ENCODE measurements at places on chromosomes 6 and 20. TPM values are rescaled to one million over a fixed set of nuclear protein-coding genes. Genes with fewer than 3 reads are reported as not detected.

- DNase-seq = peak; percentile 61
Observed at GRCh38 chr6:158837684-158838625, 18.8 kb upstream of the EZR start.

GRCh38 chr20:38547288-38548085 is 33.5 kb upstream of the ADIG start:
- no peak for DNase-seq

DNA sequence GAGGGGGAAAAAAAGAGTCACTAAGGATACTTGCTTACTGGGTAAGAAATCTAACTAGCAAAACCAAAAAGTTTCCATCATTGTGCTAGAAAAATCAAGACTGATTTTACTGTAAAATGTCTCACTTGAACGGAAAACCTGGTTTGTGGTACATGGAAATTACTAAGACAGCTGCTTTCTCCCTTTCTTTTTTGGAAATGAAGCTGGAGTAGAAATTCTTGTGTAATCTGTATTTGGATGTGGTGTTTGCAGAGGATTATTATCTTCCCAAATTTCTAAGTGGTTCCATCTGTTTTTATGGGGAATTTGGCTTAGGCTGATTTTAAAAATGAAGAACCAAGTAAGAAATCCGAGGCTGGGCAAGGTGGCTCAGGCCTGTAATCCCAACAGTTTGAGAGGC is 20.4 kb downstream of the EPB41L2 start:
- DNase-seq = no peak

- no peak for DNase-seq
Observed at GRCh38 chr6:3808759-3809514, 40.2 kb upstream of the FAM50B start.

PAQR8 gene
- 2.4 TPM for polyA plus RNA-seq

DNA sequence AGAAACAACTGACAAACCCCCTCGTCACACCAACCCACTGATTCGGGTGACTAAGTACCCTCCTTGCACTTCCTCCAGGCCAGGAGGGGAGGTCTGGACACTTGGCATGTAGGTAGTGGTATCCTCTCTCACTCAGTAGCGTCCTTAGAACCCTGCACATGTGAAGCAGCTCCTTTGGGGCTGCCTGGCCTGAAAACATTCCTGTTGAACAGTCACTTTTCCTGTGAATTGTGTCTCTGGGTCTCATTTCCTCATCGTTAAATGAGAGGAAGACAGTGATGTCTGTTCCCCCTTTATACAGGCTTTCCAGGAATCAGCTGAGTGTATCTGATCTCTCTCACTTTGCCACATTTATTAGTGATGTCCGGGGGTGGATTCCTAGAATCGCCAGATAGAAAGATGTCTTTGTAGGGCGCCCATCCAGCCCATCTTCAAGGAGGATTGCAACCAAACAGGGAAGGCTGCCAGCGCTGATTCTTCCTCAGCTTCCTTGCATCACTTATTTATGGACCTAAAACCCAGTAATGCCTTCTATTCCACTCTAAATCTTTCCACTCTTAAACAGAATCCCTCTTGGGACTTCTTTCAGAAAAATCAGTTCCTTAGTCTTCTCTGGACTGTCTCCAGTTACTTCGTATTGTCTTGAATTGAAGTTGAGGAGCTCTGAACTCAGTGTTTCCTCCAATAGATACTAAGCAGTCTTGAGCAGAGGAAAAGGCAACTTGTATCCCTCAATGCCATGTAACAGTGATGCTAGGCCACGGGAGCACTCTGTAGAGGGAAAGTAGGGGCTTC is 9.4 kb upstream of the POPDC3 start:
- no peak for DNase-seq

CAGE1 gene
- not detected for polyA plus RNA-seq

DNA sequence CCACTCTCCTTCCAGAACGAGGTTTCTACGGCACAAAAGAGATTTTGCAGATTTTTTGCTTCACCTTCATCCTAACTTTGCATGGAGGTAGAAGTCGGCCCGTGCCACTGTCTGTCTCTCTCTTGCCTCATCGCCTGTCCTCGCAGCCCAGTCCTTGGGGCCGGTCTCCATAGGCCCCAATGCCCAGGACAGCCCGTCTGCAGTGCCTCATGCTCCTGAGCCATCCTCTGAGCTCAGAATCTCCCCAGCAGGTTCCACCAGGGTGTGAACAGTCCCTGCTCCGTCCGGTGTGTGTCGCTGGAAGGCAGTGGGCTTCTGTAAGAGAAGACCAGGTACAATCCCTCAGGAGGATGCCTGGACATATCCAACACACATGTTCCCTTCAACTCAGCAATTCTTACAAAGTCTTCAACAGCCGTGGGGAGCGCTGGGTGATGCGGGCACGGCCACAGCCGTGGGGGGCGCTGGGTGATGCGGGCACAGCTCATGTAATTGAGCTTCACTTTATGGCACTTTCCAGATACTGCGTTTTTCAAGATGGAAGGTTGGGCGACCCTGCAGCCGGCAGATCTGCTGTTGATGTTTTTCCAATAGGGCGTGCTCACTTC is 231.9 kb downstream of the DLL1 start:
- DNase-seq = no peak

ABT1 gene
- 18.4 TPM for polyA plus RNA-seq

GRCh38 chr20:63011798-63012197 is 5.0 kb upstream of the BHLHE23 start:
- no peak for DNase-seq

DNA sequence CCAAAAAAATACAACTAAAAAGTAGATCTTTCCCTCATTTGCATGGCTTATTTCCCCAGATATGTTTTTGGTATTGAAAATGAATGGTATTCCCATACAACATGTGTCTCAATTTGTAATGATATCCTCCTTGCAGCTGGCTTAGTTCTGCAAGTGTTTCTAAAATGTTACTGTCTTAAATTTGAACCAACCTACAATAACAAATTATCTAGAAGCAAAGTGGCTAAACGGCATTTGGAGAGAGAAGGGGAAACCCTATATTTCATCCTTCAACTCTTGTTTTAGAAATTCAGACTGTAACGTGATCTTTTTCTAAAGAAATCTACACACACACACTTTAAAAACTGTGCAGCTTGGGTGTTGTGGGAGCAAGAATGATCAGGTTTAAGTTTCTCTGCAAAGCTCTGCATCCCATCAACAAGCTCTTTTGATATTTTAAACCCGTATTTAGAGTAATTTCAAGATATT is 153.0 kb downstream of the SOBP start:
- DNase-seq = no peak

CLVS2 gene
- polyA plus RNA-seq = 0.05 TPM

- DNase-seq = no peak
Observed at GRCh38 chr6:42404484-42404883, 47.2 kb downstream of the TRERF1 start.

EEF1A2 gene
- polyA plus RNA-seq = 9.2 TPM

DNA sequence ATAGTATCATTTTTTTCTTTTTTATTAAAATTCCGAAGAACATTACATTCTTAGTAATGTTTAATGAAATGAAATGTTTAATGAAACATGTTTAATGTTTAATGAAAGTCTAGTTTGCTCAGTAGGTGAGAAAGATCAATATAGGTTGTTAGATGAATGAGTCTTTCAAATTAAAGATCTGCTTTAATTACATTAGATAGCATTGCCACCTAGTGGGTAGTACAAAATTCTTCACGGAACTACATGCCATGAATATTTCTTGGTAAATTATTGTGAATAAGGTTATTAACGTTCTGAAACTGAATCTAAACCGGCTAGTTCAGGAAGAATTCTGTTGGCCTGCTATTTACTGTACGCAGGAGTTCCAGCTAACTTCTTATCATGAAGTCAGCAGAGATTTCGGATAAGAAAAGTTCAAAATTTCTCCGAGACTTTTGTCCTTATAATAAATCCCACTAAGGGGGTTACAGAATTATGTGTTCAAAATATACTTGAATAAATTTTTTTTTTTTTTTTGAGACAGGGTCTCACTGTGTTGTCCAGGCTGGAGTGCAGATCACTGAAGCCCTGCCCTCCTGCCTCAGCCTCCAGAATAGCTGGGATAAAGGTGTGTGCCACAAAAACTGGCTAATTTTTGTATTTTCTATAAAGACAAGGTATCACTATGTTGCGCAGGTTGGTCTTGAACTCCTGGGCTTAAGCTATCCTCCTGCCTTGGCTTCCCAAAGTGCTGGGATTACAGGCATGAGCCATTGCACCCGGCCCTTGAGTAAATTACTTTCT is 7.9 kb upstream of the GMNN start:
- peak; percentile 36 for DNase-seq

DNA sequence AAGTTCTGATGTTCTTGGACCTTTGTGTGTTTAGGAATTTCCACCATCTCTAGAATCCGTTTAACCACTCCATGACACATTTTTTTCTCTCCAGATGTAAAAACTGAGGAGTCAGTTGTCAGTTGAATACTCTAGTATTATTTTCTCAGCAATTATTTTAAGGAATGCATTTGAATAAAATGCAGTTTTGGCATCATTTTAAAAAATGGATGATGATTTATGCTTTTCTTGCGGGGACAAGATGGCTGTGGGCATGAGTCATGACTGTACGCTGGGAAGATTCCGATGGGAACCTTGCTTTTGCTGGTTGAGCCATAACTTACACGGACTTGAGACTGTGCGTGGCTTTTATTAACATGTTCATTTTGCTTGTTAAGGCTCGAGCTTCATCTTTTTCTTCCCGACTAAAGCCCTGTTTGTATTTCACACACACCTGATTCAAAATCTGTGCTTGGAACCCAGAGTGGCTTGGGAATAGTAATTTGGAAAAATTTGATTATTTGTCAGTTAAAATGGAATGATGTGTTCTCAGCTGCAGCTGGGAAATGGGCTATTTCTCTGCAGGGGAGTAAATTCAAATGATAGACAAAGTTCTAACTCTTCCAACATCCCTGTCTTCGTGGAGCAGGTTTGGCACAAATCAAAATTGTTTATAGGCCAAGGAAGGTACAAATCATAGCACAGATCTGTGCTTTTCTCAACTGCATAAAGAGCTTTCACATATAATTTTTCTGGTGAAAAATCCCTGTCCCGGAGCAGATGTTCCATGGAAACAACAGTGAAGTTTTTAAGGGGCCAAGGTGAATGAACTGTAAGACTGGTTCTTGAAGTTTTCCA is 470.5 kb upstream of the JAG1 start:
- DNase-seq = no peak

CCNC gene
- polyA plus RNA-seq = 16.0 TPM

NT5E gene
- 443 TPM for polyA plus RNA-seq

SLC17A4 gene
- polyA plus RNA-seq = not detected

GSTA4 gene
- 34.0 TPM for polyA plus RNA-seq

PTCHD4 gene
- 4.0 TPM for polyA plus RNA-seq

- DNase-seq = no peak
Observed at GRCh38 chr20:3044336-3044965, 1.0 kb downstream of the GNRH2 start.

GRCh38 chr6:150293423-150294173 is 75.2 kb upstream of the IYD start:
- DNase-seq = no peak

GRCh38 chr20:4805663-4806449 is 84.1 kb downstream of the PRND start:
- no peak for DNase-seq

- DNase-seq = no peak
Observed at GRCh38 chr6:143708889-143709288, 31.1 kb downstream of the PHACTR2 start.

DNA sequence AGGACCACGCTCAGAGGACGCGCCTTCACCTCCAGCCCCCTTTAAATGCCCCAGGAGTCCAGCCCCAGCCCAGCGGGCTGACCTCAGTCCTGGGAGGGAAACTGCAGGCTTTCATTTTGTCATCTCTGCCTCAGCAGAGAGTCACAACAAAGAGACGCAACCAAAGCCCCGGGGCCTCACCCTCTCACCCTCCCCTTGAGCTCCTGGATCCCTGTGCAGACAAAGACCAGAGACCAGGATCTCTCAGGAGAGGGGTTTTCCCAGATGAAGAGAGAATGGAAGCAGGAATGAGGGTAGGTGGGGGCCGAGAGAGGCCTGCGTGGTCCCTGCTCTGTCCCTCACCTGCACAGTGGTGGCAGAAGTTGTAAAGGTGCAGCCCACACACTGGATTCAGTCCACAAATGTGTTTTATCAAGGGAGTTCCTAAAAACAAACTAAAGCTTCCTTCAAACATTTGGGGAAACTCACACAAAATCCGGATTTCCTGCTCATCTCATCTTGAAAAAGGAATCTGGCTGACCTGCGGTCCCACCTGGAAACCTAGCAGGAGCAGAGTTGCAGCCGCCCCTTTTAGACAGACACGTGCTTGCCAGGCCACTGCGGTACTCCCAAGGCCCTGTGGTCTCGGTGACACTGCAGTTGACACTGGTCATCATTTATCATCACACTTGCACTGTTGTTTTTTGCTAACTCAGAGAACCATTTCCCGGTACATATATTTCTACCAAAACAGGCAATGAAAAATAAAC is 27.1 kb downstream of the PTGIS start:
- DNase-seq = no peak

DNA sequence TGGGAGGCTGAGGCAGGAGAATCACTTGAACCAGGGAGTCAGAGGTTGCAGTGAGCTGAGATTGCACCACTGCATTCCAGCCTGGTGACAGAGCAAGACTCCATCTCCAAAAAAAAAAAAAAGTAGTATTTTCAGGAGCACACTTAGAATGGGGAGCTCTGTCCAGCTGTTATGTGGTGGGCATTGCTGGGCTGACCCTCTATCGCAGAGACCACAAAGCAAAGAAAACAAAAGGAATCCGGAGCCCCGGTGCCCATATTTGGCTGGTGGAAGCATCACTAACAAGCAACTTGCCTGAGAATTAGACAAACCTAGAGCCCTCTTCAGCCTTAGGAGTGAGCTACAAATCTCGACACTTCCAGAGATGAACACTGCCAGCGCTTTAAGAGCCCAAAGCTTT is 137.3 kb upstream of the GPR6 start:
- DNase-seq = no peak

DNA sequence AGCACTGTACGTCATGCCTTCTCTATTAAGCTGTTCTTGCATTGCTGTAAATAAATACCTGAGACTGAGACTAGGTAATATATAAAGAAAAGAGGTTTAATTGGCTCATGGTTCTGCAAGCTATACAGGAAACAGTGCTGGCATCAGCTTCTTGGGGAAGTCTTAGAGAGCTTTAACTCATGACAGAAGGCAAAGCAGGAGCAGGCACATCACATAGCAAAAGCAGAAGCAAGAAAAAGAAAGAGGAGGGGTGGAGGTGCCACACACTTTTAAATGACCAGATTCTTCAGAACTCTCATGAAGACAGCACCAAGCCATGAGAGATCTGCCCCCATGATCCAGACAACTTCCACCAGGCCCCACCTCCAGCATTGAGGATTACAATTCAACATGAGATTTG is 30.1 kb downstream of the CYB5R4 start:
- no peak for DNase-seq

GRCh38 chr20:48231253-48231930 is 446.1 kb upstream of the SULF2 start:
- no peak for DNase-seq

VTA1 gene
- polyA plus RNA-seq = 60.1 TPM

DNA sequence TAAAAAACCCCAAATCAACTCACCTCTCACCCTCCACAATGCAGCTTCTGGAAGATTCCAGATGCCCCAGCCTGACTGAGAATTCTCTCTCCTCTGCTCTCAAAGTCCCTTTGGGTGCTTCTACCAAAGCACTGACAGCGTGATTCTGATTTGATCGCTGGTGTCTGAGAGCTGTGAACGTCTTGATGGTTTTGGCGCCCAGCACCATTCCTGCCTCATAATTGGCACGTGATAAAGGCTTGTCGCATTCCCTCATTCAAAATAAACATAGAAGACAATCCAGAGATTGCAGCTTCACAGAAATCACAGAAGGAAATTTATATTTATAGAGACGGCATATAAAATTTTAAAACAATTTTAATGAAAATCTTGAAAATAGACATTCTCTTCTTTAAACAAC is 24.1 kb upstream of the ECI2 start:
- no peak for DNase-seq

GRCh38 chr20:31605902-31606803 is 1.1 kb downstream of the ID1 start:
- peak; percentile 52 for DNase-seq

Measured in SK-N-SH (cell line).